ENCODE measurements at places on chromosomes 5 and 9. TPM values are rescaled to one million over a fixed set of nuclear protein-coding genes. Genes with fewer than 3 reads are reported as not detected.
A peak's percentile ranks its signal among the peaks of the same experiment; 100 is the strongest.

Gene CBY3
- total RNA-seq: not detected

GRCh38 chr9:35538361-35539234 is 48.7 kb downstream of the RUSC2 start:
- H3K36me3 ChIP-seq: no peaks in the 10 kb centered on the region
- H3K4me3 ChIP-seq: peak overlapping the region; percentile 92
- H3K4me1 ChIP-seq: peaks cover 35% of the 10 kb centered on the region
- no peaks in the 10 kb centered on the region for H3K27me3 ChIP-seq
- DNase-seq: peak; percentile 57
- H3K27ac ChIP-seq: peak overlapping the region; percentile 99

Gene ZNF879
- 6.6 TPM for total RNA-seq

Gene ADGRV1
- 43.4 TPM for total RNA-seq

- H3K36me3 ChIP-seq: no peaks in the 10 kb centered on the region
- H3K4me3 ChIP-seq: no peak overlapping the region
- no peak overlapping the region for H3K27ac ChIP-seq
- no peak for DNase-seq
- H3K4me1 ChIP-seq: peaks cover 8% of the 10 kb centered on the region
Observed at GRCh38 chr5:116063950-116064349, 20.9 kb upstream of the COMMD10 start.

GRCh38 chr5:123279136-123279535 is 144.1 kb downstream of the CEP120 start:
- no peak for DNase-seq
- no peak overlapping the region for H3K4me3 ChIP-seq
- H3K4me1 ChIP-seq: no peaks in the 10 kb centered on the region
- H3K36me3 ChIP-seq: no peaks in the 10 kb centered on the region

- H3K36me3 ChIP-seq: no peaks in the 10 kb centered on the region
- DNase-seq: no peak
- H3K27me3 ChIP-seq: no peaks in the 10 kb centered on the region
- H3K4me1 ChIP-seq: peaks cover 8% of the 10 kb centered on the region
Observed at GRCh38 chr9:131379056-131379455, 14.8 kb upstream of the PRRC2B start.

DNA sequence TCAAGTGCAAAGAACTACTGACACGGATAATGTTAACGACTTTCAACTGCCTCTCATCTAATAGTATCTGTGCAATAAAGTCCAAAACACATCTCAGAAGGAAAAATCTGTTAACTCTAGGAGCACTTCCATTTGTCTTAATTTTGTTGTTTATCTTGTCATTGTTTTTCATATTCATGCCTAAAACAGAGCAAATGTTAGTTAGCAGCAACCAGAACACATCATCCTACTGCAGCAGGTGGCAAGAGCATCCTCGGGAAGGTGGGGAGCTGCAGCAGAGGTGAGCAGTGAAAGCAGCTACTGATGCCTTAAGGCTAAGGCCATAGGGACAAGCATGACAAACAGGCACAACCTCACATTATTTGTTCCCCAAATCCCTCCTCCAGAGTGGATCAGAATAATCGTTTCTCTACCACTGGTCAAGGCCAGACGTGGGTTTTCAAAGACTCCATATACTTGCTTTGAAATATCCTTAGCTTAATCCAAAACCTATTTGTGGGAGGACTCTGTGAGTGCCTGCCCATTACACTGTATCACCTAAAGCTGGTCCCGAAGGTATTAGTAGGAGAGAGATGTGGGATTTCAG is 1.0 kb downstream of the HMGCS1 start:
- H3K4me1 ChIP-seq: peaks cover 74% of the 10 kb centered on the region
- peaks cover 31% of the 10 kb centered on the region for H3K36me3 ChIP-seq
- no peaks in the 10 kb centered on the region for H3K27me3 ChIP-seq
- peak overlapping the region; percentile 97 for H3K4me3 ChIP-seq

DNA sequence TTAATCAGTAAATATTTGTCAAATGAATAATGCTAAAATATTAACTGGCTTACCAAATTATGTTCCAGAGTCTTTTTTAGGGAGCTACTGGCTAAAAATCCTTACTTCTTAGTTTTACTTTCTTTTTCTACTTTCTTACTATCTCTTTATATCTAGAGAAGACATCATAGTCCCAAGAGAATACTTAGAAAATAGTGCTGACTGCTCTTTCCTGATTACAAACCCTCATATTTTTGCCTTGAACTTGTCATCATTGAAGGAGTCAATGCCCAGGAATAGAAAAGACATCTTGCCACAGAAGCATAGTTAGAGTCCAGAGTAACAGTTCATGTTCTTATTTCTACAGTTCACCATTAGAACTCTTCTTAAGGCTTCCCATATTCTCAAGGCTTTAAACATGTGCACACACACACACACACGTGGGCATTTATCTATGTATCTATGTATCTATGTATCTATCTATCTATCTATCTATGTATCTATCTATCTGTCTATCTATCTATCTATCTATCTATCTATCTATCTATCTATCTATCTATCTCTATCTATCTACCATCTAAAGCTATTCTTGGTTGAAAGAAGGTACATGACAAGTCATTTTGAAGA is 654.3 kb downstream of the ANXA1 start:
- no peaks in the 10 kb centered on the region for H3K36me3 ChIP-seq
- no peak for DNase-seq
- H3K27ac ChIP-seq: no peak overlapping the region
- no peaks in the 10 kb centered on the region for H3K27me3 ChIP-seq
- H3K4me3 ChIP-seq: no peak overlapping the region
- H3K4me1 ChIP-seq: no peaks in the 10 kb centered on the region

- no peak overlapping the region for H3K27ac ChIP-seq
- peaks cover 8% of the 10 kb centered on the region for H3K4me1 ChIP-seq
- no peak overlapping the region for H3K4me3 ChIP-seq
- H3K27me3 ChIP-seq: no peaks in the 10 kb centered on the region
Observed at GRCh38 chr9:70601000-70601951, 186.8 kb upstream of the KLF9 start.

DNA sequence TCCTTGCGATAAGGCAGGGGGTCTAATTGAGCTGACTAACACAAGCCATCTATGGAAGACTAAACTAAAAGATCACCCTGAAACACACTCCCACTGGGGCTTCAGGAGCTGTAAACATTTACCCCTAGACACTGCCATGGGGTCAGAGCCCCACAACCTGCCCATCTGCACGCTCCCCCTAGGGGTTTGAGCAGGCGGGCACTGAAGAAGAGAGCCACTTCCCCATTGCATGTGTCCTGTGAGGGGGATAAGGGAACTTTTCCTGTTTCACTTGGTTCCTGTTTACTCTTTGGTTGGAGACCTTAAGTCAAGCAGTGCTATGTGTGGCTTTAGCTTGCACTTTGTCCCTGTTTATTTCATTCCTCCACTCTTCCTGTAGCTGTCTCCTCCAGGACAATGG is 1929.5 kb upstream of the CDH9 start:
- H3K27me3 ChIP-seq: no peaks in the 10 kb centered on the region
- H3K4me3 ChIP-seq: no peak overlapping the region
- H3K4me1 ChIP-seq: no peaks in the 10 kb centered on the region
- no peak for DNase-seq

GRCh38 chr9:107172160-107172978 is 110.7 kb upstream of the RAD23B start:
- peaks cover 37% of the 10 kb centered on the region for H3K4me1 ChIP-seq
- H3K36me3 ChIP-seq: no peaks in the 10 kb centered on the region
- no peak overlapping the region for H3K27ac ChIP-seq
- H3K4me3 ChIP-seq: no peak overlapping the region
- peak; percentile 77 for DNase-seq

GRCh38 chr9:10232352-10232930 is 380.4 kb downstream of the PTPRD start:
- DNase-seq: no peak
- no peak overlapping the region for H3K27ac ChIP-seq
- H3K4me3 ChIP-seq: no peak overlapping the region
- peaks cover 7% of the 10 kb centered on the region for H3K4me1 ChIP-seq
- no peaks in the 10 kb centered on the region for H3K36me3 ChIP-seq

DNA sequence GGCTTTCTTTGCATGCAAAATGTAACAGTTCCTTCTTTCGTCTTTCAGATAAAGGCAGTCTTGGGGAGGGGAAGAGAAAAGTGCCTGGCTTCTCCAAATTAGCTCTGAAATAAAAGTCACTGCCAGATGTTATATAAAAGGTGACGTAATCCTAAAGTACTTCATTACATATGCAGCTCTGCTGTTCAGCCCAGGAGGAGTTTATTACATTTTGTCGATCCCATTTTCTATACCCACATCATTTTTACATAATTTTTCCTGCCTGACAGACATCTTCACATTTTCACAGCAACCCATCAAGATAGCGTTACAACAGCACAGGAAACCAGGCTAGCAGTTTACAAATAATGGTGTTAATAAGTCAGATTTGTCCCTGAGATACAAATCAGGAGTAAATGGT is 86.7 kb upstream of the SLC30A5 start:
- H3K27me3 ChIP-seq: no peaks in the 10 kb centered on the region
- peaks cover 5% of the 10 kb centered on the region for H3K4me1 ChIP-seq
- H3K27ac ChIP-seq: no peak overlapping the region
- no peaks in the 10 kb centered on the region for H3K36me3 ChIP-seq
- no peak for DNase-seq

- no peaks in the 10 kb centered on the region for H3K4me1 ChIP-seq
- DNase-seq: no peak
- no peaks in the 10 kb centered on the region for H3K27me3 ChIP-seq
- no peak overlapping the region for H3K4me3 ChIP-seq
- H3K27ac ChIP-seq: no peak overlapping the region
- peaks cover 13% of the 10 kb centered on the region for H3K36me3 ChIP-seq
Observed at GRCh38 chr9:133043449-133044035, 12.7 kb downstream of the GTF3C5 start.

GRCh38 chr5:65072850-65073249 is 304.1 kb downstream of the CWC27 start:
- H3K4me1 ChIP-seq: peaks cover 25% of the 10 kb centered on the region
- H3K36me3 ChIP-seq: no peaks in the 10 kb centered on the region
- DNase-seq: no peak
- H3K27me3 ChIP-seq: no peaks in the 10 kb centered on the region
- no peak overlapping the region for H3K4me3 ChIP-seq
- no peak overlapping the region for H3K27ac ChIP-seq

DNA sequence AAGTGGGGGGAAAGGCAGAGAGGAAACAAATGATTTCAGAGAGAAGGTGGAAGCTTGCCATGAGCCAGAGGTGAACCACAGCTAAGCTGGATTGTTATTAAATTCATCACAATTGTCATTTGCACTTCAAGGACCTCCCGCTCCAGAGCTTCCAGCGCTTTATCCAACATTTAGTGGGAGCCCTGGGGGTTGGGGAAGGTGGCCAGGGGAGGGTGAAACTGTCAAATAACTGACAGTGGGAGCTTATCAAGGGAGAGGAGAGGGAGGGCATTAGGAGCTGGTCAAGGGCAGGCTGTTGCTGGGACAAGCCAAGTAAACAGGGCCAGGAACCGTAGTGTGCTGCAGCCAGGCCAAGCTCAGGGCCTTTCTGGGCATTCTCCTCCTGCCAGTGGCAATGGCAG is 71.5 kb downstream of the SIL1 start:
- H3K27me3 ChIP-seq: no peaks in the 10 kb centered on the region
- peaks cover 11% of the 10 kb centered on the region for H3K4me1 ChIP-seq
- no peak overlapping the region for H3K27ac ChIP-seq

Gene MOCS2
- 29.3 TPM for total RNA-seq

Gene SLC45A2
- 0.36 TPM for total RNA-seq

DNA sequence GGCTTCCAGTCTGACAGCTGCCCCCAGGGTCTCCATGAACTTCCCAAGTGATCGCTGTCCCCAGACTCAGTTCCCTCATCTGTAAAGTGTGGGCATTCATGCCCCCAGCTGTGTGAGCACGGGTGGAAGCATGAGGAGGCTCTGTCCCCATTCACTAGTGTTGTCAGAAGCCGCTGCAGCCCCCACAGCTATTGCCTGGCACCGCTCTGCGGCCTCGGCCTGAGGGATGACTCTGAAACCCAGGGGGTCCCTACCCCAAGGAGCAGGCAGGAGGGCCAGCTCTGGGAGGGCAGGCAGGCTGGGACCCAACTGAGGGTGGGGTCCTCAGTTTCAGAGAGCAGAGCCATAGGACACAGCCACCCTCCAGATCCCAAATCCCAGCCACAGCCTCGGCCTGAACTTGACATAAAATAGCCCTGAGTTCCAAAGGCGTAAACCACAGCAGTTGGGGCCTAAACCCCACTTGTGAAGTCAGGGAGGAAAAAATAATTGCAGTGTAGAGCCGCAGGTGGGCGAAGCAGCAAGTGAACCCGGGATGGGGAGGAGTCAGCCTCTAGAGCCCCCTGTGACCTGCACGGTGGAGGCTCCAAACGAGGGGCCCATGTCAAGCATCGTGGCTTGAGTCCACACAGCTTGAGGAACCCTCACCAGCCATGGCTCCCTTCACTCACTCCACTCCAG is 66.0 kb upstream of the ADAMTS2 start:
- no peak overlapping the region for H3K27ac ChIP-seq
- H3K4me1 ChIP-seq: no peaks in the 10 kb centered on the region
- H3K4me3 ChIP-seq: no peak overlapping the region
- no peaks in the 10 kb centered on the region for H3K27me3 ChIP-seq

Gene GRXCR2
- not detected for total RNA-seq

Gene PDE6A
- not detected for total RNA-seq

- DNase-seq: no peak
- no peak overlapping the region for H3K27ac ChIP-seq
- H3K4me1 ChIP-seq: no peaks in the 10 kb centered on the region
- H3K27me3 ChIP-seq: no peaks in the 10 kb centered on the region
- H3K4me3 ChIP-seq: no peak overlapping the region
Observed at GRCh38 chr5:23169660-23170416, 316.7 kb upstream of the CDH12 start.

DNA sequence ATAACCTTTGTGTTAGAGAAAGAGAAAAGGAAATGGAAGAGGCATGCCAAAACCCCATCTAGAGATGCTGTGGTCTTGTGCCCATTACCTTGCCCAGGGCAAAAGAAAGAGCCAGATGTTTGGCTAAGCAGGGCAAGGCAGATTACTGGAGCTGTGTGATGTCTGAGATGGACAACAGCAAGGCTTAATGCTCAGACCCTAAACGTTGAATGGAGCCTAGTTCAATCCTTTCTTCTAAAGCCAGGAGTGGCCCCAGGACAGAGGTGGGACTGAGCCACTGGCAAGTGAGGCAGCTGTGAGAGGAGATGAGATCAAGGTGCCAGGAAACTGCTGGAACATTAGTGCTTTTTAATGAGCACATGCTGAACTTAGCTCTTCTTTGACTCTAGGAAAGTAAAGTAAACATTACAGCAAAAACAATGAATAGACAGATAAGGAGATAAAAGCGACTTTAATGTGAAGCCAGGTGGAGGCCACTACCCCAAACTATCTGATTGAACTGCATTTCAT is 143.0 kb upstream of the EGFLAM start:
- H3K4me3 ChIP-seq: no peak overlapping the region
- H3K27me3 ChIP-seq: no peaks in the 10 kb centered on the region
- H3K36me3 ChIP-seq: no peaks in the 10 kb centered on the region
- no peak overlapping the region for H3K27ac ChIP-seq

Gene FAM163B
- not detected for total RNA-seq
